A549 treated with CORT108297 at 1 μM for 4 hours (cell line): ENCODE measurements at places on chromosomes 3 and 15. TPM values are rescaled to one million over a fixed set of nuclear protein-coding genes. Genes with fewer than 3 reads are reported as not detected.

The CCR3 gene
- not detected in 5 replicates for total RNA-seq

The WDR72 gene
- total RNA-seq: 5.5 to 7.6 TPM (median 7.1 TPM) in 5 replicates

The TMEM212 gene
- total RNA-seq: not detected in 5 replicates

The DENND6A gene
- 5.5 to 6.7 TPM (median 6.6 TPM) in 5 replicates for total RNA-seq

The RABL3 gene
- total RNA-seq: 14.5 to 24.7 TPM (median 16.1 TPM) in 5 replicates

The GNB4 gene
- 9.4 to 15.6 TPM (median 11.5 TPM) in 5 replicates for total RNA-seq

The CTXN2 gene
- total RNA-seq: 0.02 to 0.05 TPM (median 0.03 TPM) in 4 of 5 replicates, not detected in the other

The ILDR1 gene
- not detected in 5 replicates for total RNA-seq

The ZNF621 gene
- total RNA-seq: 5.5 to 7.6 TPM (median 6.6 TPM) in 5 replicates

The FMN1 gene
- 0.21 to 0.33 TPM (median 0.25 TPM) in 5 replicates for total RNA-seq

The ZBED2 gene
- total RNA-seq: 0.15 to 0.43 TPM (median 0.32 TPM) in 5 replicates

The ISLR2 gene
- total RNA-seq: 0.14 to 0.37 TPM (median 0.15 TPM) in 5 replicates

The ANKRD63 gene
- 0.15 to 0.54 TPM (median 0.29 TPM) in 5 replicates for total RNA-seq

The CGNL1 gene
- 1.1 to 1.4 TPM (median 1.3 TPM) in 5 replicates for total RNA-seq

The ATP8B4 gene
- total RNA-seq: 0.50 to 0.94 TPM (median 0.69 TPM) in 5 replicates

The TIPARP gene
- total RNA-seq: 38.0 to 63.7 TPM (median 44.9 TPM) in 5 replicates

The BNC1 gene
- total RNA-seq: 0.43 to 0.47 TPM (median 0.47 TPM) in 5 replicates

The MASP1 gene
- 0.09 TPM in 1 of 5 replicates, not detected in the others for total RNA-seq
